Activated CD4-positive, alpha-beta T cell treated with anti-CD3 and anti-CD28 coated beads, Interleukin-2, amount 50 U/mL, for 24 hours (primary cell): ENCODE measurements at places on chromosomes 7 and 10.

DNA sequence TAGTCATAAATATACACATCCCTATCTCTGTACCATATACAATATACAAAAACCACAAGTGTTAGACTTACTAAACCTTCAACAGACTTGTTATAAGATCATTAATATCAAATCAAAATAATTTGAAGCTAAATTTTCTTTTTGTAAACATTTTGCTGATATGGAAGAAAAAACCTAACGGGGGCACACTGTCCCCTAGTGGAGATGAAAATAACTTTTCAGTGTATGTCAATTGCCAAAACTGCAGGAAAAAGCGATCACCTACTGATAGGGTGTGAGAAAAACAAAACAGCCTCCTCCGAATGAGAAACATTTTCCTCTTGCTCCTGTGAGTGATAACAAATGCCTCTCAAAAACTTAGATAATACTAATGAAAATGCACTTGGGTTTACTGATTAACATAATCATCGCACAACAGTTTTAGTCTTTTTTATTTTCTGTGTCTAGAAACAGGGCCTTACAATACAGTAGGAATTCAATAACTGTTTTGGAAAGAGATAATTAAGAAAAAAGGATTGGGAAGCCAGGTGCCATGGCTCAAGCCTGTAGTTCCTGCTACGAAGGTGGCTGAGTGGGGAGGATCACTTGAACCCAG is 322.7 kb downstream of the CRPPA start:
- no peak for DNase-seq

DNA sequence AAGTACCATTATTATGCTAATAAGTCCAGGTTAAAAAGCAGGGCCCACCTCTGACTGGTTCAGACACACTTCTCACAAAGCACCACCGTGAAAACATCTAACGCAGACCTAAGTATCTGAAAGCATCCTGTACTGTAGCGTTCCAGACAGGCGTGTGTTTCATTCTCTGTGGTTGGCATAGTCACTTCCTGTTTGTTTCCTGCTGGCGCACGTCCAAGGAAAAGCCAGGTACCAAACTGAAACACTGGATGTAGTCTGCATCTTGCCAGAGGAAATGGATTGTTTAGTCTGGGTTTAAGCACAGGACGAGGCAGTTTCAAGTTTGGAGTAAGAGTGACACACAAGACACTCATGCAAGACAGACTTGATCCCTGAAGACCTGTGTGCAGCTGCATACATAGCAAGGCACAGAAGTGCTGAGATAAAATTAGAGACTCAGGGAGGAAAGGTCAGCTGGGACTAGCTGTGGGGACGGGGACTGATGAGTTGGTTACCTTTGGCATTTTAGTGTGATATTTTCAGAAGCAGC is 23.3 kb downstream of the BPGM start:
- DNase-seq, result peak; percentile 27

GRCh38 chr7:83065714-83066113 is 97.0 kb downstream of the PCLO start:
- DNase-seq, result no peak

DNA sequence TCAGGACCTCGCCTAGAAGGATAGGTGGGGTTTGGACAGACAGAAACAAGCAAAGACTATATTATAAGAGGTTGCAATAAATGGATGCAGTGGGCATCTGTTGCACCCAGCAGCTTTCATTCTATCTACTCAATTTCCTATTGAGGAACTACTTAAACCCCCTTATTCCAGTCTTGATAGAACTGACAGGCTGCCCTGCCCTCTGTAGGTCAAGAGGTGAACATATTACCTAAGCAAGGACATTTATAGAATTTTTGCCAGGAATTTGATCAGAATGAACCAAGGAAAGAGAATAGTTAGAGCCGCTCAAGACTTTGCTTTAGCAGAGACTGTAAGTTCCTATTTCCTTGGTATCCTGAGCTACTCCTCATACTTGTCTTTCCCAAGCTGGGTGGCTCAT is 9.5 kb downstream of the VTI1A start:
- DNase-seq, result no peak

DNA sequence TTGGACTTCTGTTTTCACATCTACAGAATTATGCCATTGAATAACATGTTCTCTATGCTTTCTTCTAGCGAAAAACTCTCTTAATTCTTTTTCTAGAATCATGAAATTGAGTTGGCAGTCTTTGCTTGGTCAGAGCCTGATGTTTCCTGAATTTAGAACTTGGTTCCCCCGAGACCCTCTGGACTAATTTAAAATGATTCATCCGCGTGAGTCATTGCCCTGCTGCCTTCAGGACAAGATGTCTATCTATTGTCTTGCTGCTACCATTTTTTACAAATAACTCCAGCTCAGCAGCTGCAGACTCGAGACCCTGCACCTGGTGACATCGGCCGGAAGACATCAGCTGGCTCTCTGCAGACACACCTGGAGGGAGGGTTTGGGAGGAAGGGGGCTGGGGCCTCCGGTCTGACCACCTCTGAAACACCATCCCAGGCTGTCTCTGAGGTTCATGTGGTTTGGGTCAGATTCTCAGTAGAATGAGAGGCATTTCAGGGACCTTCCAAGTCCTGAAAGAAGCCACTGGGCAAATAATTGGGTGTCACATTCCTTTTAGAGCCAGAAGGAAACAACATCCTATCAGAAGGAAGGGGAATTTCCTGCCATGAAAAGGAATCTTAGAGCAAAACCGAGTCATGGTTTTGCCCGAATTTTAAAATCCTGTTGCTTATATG is 20.9 kb upstream of the KLF6 start:
- DNase-seq, result peak; percentile 41

- DNase-seq, result no peak
Measured at GRCh38 chr7:122886357-122887081, at the start of gene CADPS2. TSS of gene CADPS2 (minus strand) at chr7:122886460. CDS start at chr7:122886337, 123 bp downstream.

DNA sequence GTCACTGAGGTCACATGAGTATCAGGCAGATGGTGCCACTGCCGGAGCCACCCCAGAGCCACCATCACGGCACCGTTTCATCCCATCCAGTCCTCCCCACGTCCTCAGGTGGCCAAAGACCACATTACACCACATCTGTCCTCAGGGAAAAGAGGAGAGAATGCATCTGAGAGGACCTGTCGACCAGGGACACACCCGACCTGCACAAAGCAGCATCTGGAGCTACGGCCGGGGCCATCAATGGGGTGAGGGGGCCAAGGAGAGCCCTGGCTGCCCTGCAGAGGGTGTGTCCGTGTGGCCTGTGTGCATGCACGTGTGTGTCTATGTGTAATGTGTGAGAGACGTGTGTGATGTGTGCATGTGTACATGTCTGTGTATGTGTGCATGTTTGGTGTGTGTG is 480.6 kb downstream of the DNAJB6 start:
- no peak for DNase-seq

DNA sequence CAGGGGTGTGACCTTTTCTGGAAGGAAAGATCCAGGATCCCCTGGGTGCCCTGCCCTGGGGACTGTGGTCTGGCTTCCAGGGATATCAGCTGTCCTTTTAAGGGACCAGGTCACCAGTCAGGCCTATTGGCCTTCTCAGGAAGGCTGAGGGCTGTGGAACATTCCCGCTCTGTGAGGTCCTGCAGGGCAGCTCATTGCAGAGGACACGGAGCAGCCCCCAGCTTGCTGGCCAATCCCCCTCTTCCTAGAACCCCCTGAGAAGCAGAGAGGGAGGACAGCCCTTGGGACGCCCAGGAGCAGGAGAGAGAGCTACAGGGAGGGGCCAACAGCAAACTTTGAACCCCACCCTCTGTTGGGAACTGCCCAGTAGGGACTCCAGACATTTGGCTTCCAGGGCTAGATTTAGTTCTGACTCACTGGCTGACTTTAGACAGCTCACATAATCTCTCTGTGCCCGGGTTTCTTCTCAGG is 67.9 kb upstream of the COL13A1 start:
- no peak for DNase-seq

- no peak for DNase-seq
Measured at GRCh38 chr7:155317114-155317434, 19.4 kb downstream of the INSIG1 start.

- no peak for DNase-seq
Measured at GRCh38 chr10:88389456-88389855, 193.7 kb downstream of the RNLS start.

- no peak for DNase-seq
Measured at GRCh38 chr7:132579260-132579899, 3.1 kb upstream of the PLXNA4 start.

GRCh38 chr7:156832195-156832877 is 60.6 kb downstream of the LMBR1 start:
- DNase-seq, result no peak

GRCh38 chr7:28364082-28364481 is 48.2 kb upstream of the CREB5 start:
- DNase-seq, result no peak

- no peak for DNase-seq
Measured at GRCh38 chr7:22837308-22837707, 14.7 kb upstream of the TOMM7 start.

GRCh38 chr7:81705206-81705605 is 64.6 kb downstream of the HGF start:
- DNase-seq, result no peak

- DNase-seq, result no peak
Measured at GRCh38 chr10:14016011-14016536, 314.6 kb downstream of the FRMD4A start.

GRCh38 chr7:74030861-74031260 is 2.9 kb downstream of the ELN start:
- DNase-seq, result no peak

- DNase-seq, result no peak
Measured at GRCh38 chr7:80779456-80779855, 139.4 kb downstream of the SEMA3C start.

DNA sequence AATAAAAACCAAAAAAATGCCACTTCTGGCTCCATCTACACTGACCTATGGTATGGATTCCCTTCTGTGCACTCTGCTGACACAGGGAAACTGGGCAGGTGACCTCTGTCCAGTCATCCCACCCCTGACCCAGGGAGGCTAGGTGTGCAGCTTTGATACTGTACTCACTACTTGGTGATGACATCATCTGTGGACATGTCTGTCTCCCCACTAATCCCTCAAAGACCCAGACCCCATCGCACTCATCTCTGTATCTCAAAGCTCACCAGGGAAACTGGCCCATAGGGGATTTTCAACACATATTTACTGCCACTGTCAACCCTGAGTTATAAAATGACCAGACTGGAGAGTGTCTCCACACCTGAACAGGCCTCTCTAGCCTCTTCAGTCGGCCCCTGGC is 10.6 kb downstream of the SGMS1 start:
- DNase-seq, result no peak

DNA sequence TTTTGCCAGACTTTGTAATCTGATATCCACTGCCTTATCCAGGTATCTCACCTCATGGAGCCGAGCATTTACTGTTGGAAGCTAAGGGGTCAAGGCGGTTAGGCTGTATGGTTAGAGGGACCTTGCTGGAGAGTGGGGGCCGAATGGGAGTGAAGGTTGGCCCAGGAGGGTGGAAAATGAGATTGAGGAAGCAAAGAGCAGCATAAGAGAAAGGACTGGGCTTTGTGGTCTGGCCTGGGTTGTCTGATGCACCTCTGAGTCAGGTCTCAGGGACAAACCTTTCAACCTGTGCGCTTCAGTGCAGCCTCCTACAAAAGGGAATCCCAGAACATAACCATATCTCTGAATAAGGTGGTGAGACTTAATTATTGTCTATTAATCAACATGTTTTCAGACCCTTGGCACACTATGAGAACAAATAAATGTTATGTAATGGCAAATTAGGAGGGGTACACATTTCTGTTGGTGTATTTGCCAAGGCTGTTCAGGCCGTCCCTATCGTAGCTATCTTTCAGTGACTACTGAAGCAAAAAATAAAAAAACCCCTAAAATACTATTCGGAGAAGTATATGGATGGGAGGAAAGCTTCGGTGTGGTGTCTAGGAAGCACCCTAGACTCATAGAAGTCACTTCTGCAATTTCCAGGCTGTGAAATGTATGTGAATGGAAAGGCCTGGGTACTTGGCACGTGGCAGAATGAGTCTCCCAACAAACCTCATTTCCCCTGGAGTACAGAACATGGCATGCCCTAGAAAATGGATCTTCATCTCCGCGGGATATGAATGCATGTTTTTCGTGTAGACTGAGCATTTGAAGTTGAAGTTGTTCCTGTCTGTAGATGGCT is 4.3 kb downstream of the CAMK1D start:
- no peak for DNase-seq

GRCh38 chr7:53485354-53485753 is 449.9 kb downstream of the POM121L12 start:
- DNase-seq, result no peak

DNA sequence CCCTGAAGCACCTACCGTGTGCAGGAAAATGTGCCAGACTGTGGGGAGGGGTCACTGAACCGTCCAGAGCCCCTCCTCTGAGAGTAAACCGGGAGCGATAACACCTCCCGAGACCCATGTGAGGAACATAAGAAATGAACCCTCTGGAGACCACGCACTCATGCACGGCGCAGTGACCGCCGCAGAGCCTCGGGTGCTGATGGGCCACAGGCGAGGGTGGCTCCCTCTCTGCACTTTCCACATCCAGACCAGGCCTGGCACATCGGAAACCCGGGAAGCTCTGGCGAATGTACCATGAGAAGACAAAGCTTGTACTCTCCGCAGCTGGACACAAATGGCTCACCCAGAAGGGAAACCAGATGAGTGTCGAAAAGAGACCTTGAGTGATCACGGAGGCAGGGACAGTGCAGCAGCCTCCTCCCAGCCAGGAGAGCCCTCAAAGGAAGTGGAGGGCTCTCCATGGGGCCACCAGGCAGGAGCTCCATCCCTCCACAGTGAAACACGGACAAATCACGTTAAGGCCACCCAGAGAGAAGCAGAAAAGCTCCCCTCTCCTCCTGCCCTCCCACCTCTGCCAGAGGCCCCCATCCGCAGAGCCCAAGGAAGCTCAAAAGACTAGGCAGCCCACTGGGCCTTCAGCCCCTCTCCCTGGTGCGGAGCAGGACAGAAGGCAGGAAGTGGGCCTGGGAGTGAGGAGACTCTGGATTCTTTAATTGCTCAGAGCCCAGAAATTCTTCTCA is 178.1 kb upstream of the PPP2R2D start:
- no peak for DNase-seq

DNA sequence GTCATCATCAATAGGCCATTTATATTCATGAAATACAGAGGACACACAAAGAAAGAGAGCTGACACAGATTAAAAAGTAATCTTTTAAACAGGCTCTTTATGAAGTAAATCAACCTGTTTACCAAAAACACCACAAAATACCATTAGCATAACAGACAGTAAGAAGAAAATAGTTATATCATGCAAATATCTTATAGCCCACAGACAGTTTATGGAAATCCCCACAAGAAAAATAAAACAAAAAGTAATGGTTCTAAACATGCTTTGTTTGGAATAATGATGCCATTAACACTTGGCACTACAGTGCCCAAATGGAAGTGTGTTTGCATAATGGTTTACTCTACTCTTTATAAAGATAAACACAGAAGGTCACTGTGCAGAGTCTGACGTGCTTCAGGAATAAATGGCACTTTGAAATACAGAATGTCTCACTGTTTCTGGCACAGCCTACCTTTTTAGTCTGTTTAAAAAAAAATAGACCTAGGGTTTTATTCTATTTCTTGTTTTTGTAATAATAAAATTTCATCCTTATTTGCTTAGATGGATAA is 30.1 kb downstream of the SEMA3D start:
- DNase-seq, result no peak

- no peak for DNase-seq
Measured at GRCh38 chr10:107847620-107848019, 683.1 kb upstream of the SORCS1 start.

GRCh38 chr10:20254078-20254477 is 437.8 kb downstream of the PLXDC2 start:
- no peak for DNase-seq
